Activated CD8-positive, alpha-beta memory T cell treated with anti-CD3 and anti-CD28 coated beads, Interleukin-2, amount 50 U/mL, for 48 hours (primary cell): ENCODE measurements at places on chromosomes 16 and 17.

- no peak for DNase-seq
These were observed 3.6 kb downstream of the MON1B start for GRCh38 chr16:77194295-77195231.

- DNase-seq = no peak
These were observed 59.6 kb upstream of the CIBAR2 start for GRCh38 chr16:85171759-85172454.

- no peak for DNase-seq
These were observed 113.4 kb upstream of the RCVRN start for GRCh38 chr17:10018461-10018891.

- no peak for DNase-seq
These were observed 44.7 kb downstream of the COG7 start for GRCh38 chr16:23408242-23408822.

DNA sequence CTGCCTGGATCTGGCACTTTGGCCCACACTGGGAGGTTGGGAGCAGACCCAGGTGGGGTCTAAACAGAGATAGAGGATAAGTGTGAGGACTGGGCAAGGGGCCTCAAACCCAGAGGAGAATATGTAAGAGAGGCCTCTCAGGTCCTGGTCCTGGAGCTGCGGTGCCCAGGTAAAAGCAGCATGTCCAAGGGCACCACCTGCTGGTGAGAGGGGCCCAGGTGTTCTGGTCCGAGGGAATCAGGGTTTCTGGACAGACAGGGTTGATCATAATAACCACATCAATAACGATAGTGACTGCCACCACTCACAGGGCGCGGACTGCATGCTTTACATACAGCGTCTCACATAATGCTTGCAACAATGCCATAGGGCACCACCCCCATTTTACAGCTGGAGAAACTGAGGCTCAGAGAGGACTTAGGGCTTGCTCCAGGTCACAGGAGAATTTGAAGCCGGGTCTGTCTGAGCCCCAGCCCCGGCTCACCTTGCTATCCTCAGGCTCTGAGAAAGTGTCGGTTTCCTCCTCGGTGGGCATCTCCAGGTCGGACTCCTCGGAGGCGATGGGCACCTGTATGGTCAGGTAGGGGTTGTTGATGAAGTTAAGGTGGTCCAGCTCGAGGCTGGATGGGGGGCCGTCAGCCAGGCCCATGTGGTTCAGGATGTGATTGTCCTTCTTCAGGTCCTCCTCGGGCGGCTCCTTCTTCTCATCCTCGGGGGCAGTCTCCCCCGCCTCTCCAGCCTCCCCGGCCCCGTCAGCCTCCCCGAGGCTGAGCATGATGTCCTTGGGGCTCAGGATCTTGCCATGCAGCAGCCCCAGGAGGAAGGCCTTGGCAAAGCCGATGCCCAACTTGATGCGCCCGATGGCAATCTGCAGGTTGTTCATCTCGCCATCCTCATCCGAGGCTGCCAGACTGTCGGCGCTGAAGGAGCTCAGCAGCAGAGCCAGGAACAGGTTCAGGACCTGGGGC lies 19.1 kb upstream of the CD79B start:
- no peak for DNase-seq

GRCh38 chr16:61261315-61261714 lies 774.9 kb downstream of the CDH8 start:
- DNase-seq = no peak

DNA sequence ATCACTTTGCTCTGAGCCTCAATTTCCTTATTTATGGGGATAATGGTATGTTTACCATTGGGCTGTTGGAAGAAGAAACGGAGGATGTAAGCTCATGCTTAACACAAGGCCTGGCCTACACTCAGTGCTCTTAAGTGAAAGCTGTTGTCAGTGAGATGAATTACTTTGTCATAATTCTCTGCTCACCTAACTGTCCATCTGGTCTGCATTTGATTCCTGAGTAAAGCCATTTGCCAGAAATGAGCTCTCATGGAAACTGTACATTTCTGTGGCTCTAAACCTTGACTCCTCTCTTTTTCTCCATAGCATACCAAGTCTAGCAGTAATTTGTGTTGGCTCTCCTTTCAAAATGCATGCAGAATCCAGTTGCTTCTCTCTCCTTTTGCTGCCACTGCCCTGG lies 445.7 kb downstream of the UTP18 start:
- DNase-seq = no peak
